T1000 (cell line): ENCODE measurements at places on chromosomes 13 and 19.

GRCh38 chr13:34364633-34365032, 546.7 kb downstream of the RFC3 start:
- DNase-seq, result no peak

DNA sequence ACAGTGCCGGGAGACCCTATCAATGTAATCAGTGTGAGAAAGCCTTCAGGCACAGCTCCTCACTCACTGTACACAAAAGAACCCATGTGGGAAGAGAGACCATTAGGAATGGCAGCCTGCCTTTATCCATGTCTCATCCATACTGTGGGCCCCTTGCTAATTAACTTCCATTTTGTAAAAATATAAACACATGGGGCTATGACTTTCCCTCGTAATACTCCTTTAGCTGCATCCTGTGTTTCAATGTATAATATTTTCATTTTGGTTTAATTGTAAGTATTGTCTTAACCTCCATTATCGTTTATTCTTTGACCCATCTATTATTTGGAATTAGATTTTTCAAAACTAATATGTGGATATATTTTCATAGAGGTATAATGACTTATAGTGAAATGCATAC, 29.3 kb downstream of the ZNF333 start:
- DNase-seq, result no peak

- DNase-seq, result peak; percentile 91
Observed at GRCh38 chr19:11293433-11294389, 2.2 kb upstream of the TSPAN16 start.

- no peak for DNase-seq
Observed at GRCh38 chr13:92362717-92363116, 863.9 kb upstream of the GPC6 start.

GRCh38 chr13:96391606-96392005, 301.7 kb downstream of the HS6ST3 start:
- no peak for DNase-seq

DNA sequence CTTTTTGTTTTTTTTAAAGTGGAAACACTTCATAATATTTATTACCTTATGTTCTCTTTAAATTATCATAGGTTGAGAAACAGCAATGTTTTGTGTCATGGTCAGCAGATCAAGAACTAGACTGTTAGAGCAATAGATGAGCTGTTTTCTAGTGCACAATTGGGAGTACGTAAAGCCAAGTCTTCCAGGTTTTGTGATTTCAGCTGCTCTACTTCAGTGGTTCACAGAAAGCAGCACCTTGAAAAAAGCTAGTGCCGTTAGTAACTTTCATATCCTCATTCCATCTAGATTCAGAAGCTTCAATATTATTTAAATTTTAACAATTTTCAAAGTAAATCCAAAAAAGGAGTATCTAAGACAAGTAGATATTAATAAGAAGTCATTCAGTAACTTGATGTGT, 1.9 kb downstream of the GPR18 start:
- no peak for DNase-seq

DNA sequence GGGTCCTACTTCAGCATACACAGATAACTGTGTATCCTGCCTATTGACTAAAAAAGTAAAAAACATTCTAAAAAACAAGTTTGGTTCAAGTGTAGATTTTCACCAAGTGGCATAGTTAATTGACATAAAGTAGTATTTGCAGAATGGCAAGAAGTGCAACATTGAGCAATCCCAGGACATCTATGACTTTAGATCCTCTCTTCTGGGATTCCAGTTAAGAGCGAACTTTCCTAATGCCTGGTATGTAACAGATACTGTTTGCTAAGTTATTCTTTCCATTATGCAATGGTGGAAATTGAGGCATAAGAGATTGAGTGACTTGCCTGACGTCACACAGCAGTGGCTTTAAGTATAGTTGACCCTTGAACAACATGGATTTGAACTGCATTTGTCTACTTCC, 96.1 kb downstream of the ZMYM2 start:
- DNase-seq, result no peak

DNA sequence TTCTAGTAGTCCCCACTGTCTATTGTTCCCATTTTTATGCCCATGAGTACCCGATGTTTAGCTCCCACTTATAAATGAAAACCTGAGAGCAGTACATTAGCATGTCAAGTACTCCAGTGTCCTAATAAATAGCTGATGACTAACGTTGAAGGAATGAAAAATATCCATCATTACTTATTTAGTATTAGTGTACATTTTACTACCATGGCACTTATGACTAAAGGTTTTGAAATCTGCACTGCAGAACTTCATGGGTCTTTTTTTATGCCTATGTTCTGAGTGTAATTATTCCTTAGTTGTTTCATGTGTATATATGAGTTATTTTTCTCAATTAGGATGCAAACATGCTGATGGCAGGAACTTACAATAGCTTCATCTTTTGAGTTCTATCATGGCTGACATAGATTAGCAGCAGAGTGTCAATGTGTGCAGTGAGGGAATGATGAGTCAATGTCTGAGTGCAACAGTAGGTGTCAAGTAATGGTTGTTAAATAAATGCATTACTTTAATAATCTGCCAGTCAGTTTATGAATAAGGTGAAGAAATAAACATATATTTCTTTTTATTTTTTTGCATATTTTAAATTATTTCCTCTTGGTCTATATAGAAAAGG, 188.4 kb downstream of the ITGBL1 start:
- DNase-seq, result no peak

DNA sequence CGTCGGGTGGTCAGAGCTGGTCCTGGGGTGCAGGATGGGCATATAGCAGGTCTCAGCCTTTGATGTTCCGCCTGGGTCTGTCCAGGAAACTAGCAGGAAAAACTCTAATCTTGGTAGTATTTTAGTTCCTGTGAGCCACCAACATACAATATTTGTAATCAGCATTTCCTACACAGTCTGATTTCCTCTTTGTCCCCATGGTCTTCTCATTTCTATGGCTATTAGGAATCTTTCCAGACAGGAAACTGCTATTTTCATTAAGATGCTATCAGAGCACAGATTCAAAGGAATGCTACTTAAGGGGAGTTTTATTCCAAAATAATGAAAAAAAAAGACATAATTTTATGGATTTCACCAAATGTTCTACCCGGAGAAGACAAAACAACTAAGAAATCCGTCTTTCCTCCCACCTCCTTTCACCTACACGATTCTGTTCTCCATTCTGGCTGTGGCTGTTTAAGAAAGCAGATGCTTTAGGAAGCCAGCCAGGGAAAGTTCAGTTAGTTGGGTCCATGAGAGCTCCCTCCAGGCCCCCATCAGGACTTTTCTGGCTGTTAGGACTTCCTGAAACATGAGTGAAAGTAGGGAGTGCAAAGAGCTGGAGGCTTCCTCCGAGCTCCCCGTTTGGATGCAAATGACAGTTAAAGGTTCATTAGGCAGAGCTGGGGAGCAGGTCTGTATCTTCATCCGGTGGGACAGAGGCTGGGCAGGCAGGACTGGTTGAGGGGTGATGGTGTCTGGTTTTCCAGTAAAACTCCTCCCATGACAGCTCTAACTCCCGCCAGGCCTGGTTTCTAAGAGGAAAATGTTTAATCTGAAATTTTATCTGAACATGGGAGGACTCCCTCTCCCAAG, 36.3 kb downstream of the SHISA2 start:
- no peak for DNase-seq

GRCh38 chr19:5179256-5179655, 161.4 kb downstream of the PTPRS start:
- DNase-seq, result no peak

GRCh38 chr19:57273014-57273413, 7.3 kb upstream of the ZNF460 start:
- DNase-seq, result no peak

GRCh38 chr13:30580852-30581502, 36.7 kb upstream of the USPL1 start:
- DNase-seq, result no peak

- DNase-seq, result no peak
Observed at GRCh38 chr13:108858676-108859075, 229.3 kb downstream of the MYO16 start.

- DNase-seq, result no peak
Observed at GRCh38 chr13:30362869-30363268, 55.5 kb upstream of the KATNAL1 start.

DNA sequence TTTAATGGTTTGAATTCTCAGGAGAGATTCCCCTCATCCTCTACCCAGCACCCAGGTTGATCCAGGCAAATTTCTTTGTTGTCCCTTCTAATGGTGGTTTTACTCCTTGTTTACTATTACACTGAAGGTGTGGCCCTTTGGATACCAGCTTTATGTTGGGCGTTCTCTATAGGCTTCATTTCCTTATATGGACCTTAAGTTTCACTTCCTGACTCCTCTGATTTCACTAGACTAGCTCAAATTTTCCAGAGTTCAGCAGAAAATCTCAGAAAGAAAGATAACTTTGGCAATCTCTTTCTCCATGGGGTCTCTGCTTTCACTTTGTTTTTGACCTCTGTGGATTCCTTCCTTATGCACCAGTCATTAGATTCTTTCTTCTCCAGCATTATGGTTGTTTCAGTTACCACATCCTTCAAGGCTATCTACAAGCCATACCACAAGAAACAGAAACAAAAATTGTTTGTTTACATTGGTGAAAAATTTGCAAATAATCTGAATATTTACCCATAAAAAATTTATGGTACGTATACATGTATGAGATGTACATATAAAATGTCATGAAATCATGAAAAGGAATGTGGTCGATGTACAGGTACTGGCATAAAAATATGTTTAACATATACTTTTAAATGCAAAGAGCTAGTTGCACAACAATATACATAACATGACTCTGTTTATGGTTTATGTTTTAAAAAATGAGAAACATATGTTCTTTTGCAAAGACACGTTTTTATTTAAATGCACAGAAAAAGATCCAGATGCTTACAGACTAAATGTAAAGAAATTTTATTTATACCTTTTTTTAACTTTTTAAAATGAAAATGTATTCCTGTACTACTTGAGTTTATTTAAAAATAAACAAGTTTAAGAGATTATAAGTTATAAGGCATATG, 212.6 kb downstream of the LACC1 start:
- DNase-seq, result no peak

- no peak for DNase-seq
Observed at GRCh38 chr13:23945612-23946011, 48.3 kb upstream of the C1QTNF9B start.

DNA sequence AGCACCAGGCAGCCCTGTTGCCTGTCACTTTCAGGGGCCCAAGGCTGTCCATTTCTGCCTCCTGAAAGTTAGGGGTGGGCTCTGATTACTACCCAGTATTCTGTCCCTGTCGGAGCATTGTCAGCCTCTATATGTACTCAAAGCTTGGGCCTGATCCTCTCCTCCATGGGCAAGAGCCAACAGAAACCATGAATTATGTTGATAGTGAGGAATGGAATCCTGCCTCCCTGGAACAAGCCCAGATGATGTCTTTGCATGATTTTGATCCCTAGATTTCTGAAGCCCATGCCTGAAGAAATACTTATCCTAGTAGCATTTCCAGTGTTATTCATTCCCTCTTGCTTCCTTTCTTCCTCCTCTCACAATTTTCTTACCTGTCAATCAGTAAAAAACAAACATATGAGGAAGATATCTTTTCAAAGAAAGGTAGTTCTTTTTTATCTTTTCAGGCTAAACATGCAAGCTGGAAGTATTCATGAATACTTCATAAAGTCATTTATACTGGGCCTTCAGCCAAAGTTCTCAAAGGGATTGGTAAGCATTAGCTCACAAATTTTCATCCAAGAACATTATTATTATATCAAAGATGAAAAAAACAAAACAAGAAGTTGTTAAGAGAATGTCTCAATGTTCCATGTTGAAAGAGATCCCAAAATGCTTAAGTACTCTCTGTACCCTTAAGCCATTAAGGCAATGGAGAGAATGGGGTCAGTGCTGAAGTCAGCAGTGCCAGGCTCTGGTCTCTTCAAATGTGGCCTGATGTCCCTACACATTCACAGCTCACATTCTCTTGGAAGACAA, 171.7 kb downstream of the NHLRC3 start:
- no peak for DNase-seq

DNA sequence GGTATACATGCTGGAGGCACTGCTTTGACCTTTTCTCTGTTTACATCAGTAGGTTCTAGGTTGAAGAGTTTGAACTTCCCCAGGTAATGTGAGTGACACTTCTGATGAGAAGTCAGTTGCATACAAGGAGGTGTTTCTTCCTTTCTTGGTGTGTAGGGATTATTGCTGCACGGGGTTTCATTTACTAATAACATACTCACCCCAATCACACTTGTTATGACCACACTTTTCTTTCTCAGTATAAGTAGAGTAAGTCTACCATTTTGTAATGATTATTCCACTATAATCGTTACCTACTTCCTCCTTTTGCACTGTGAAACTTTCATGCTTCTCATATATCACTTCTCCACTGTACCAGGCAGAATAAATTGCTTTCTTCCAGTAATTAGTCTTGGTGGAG, 138.0 kb downstream of the TNFSF13B start:
- no peak for DNase-seq

GRCh38 chr13:22111152-22111783, 440.4 kb downstream of the FGF9 start:
- DNase-seq, result no peak

DNA sequence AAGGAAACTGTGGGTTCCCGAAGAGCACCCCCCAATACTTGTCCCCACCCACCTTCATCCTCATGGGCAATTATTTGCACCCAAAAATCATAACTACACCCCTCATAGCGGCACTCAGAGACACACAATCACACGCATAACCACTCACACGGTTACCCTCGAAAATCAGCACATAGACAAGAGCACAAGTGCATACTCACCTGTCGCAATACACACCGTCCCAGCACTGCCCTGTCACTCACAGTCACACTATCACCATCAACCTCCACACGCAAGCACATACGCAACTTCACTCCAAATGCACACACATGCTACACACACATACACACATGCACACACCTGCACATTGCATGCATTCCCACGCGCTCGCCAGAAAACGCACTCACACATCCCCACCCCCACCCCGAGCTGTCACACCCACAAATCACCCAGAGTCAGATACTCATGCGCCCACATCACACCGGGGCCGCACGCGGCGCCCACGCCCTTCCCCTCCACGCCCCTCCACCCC, 535 bp downstream of the COL5A3 start:
- no peak for DNase-seq

DNA sequence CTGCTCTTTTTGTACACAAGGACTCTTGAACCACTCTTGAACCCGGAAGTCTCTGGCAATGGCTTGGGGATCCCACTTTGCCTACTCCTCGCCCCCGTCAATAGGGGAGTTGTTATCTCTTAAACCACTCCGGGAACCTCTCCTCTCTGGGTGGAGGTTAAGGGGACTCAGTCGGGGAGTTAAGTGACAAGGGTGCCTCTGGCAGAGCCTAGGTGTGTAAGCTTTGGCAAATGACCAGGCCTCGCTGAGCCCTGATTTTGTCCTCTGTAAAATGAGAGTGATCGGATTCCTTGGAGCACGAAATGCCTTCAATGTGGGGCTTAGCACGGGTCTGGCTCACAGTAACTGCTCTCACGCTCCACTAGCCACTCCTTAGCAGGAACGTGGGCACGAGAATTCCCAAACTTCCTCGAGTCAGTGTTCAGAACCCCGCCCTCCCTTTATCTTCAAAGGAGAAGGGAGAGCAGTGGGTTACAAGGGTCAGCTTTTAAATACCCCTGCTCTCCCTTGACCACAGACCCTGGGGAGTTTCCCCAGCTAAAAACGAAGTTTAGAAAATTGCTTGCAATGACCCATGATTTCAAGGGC, 193.3 kb downstream of the KATNAL1 start:
- no peak for DNase-seq
